ENCODE measurements at places on chromosomes 3 and 15.

DNA sequence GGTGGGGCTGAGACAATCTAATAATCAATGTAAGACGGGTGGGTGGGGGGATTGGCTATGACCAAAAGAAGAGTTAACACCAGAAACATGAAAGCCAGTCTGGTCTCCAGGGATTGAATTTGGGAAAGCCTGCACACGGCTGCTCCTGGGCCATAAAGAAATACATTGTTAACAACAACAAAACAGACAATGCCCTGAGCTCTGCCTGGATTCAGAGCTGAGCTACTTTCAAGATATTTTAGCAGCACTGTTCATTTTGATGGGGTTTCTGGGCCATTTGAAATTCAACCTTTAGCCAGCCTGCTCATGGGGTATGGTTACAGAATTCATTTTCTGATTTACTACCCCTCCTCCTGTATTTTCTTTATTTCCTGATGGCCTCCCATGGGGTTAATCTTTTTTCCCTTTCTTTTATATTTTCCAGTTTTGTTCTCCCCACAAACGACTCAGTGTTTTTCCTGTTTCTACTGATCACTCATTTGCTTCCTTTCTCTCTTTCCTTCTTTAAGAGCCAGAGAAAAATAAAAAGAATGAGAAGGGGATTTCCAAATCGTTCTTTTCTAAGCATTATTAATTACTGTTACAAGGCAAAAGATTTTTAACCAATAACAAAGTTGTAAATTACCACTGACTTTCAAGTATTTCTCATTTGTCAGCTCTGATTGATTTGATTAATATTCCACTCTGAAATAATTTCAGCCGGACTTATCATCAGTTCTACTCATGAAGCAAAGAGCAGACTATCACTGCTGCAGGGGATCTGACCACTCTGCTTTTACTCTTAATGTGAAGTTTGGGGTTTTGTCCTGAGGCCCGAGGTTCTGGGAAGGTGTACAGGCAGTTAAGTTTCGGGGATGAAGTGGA lies 19.6 kb downstream of the NR2F2 start:
- peak; percentile 18 for DNase-seq

DNA sequence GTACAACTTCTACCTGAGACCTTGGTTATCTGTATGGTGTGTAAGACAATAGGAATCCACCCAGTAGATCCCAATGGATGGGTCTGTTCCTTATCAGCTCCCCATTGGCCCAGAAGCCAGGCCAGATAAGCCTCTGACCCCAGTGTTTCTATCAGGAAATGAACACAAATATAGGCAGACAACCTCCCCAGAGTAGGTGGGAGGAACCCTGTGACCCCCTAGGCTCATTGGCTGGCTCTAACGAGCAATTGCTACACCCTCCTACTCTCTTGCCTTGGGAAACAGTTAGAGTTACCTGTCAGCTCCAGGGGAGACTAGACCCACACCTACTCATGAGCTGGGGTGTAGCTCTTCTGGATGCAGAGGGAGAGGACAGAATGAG lies 299.9 kb downstream of the UACA start:
- no peak for DNase-seq

GRCh38 chr15:91465696-91466095 lies 365.6 kb downstream of the SV2B start:
- DNase-seq = peak; percentile 24

DNA sequence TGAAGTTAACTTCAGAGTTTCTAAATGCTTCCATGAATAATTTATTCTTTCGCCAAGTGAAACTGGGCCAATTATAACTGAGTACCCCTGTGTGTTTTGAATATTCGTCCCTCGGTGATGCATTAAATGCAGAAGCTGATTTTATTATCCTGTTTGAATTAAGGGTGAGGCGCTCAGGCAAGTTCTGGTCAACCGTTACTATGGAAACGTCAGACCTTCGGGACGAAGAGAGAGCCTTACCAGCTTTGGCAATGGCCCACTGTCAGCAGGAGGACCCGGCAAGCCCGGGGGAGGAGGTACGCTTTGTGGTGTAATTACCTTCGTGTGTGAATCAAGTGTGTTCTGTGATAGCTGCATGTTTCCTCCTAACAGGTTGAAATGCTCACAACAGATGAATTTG lies 239.8 kb downstream of the ITPR1 start:
- no peak for DNase-seq

- peak; percentile 29 for DNase-seq
These were observed 1.1 kb downstream of the TKT start for GRCh38 chr3:53254509-53255422.

- no peak for DNase-seq
These were observed 17.6 kb downstream of the C15orf62 start for GRCh38 chr15:40787344-40787841.

- no peak for DNase-seq
These were observed 47.0 kb upstream of the HERC1 start for GRCh38 chr15:63880744-63881143.

GRCh38 chr3:119677641-119677934 lies 382 bp upstream of the COX17 start:
- no peak for DNase-seq

GRCh38 chr3:30227571-30228301 lies 378.7 kb upstream of the TGFBR2 start:
- DNase-seq = no peak

- DNase-seq = no peak
These were observed 71.4 kb upstream of the P3H2 start for GRCh38 chr3:190192087-190192486.

DNA sequence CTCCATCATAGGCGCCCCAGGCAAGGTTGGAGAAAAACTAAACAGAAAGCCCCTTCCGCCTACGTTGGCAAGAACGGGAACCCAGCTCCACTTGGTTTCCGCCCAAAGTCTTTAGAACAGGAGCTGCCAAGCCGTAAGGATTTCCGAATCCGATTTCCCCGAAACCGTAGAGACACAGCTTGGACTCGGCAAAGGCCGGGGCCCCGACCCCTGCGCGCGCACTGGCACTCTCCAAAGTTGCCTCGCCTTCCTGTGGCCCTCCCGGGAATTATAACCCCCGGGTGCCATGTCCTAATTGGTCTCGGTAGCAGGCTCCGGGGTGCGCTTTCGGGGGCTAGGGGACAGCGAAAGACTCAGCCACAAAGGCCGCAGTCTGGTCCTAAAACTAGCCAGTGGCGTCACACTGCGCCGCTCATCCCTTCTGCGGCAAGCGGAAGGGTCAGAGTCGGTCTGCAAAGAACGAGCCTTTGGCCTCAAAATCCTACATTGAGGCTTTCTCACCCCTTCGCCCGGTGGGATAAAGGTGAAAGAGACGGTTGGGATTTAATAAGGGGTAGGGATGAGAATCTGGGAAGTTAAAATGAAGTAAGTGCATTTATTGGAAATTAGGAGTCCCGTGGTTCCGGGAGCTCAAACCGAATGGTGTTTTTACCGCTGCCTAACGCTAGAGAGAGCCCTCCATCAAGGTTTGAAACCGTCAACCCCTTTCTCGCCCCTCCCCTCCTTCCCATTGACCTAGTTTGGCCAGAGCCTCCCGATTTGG lies 6.8 kb downstream of the BCL6 start:
- peak; percentile 90 for DNase-seq

DNA sequence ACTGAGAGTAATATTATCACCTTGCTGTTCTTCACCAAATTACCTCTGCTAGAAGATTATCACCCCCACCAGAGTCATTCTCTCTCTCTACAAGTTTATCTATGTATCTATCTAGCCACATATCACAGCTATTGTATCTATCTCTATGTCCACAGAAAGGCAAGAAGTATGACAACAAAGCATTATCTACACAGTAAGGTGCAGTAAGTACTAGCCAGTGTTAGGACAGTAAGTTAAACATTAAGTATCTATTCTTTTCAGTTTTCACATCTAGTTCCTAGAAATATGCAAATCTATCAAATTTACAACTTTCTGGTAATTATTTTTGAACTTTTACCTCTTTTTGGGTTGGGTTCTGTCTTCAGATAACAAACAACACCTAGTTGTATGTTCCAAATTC lies 26.5 kb upstream of the XXYLT1 start:
- DNase-seq = no peak

GRCh38 chr15:86066174-86066834 lies 13.4 kb upstream of the AGBL1 start:
- DNase-seq = no peak

DNA sequence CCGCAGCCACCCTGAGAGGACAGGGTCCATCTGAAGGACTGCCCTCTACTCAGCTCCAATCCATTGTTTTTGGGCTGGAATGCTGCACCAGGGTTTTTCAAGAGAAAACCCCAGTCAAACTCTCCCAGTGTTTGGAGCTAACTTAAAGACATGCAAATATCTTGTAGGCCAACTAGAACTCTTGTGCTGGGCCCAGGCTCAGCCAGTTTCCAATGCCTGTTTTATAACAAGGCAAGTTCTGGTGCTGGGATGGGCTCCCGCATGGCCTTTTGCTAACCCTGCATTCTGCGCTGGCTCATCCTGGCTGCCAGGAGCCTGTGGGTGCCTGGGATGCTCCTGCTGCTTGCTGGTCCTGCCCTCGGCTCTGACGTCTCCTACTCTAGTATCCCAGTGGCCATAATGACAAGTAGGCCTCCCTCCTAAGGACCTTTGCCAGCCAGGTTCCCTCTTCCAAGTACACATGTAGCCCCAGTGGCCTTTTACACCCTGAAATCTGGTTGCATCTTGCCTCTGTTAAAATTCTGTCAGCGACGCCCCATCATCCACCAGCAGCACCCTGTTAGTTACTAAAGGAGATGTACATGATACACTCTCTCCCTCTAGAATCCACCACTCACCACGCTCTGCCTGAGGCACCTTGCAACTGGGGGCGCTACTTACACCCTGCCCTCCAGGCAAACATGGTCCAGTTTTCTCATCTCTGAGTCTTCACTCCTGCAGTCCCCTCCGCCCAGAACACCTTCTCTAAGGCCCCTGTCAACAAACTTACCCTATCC lies 30.5 kb upstream of the RAB6B start:
- no peak for DNase-seq

GRCh38 chr3:49998326-49998725 lies 58.4 kb downstream of the RBM6 start:
- no peak for DNase-seq

DNA sequence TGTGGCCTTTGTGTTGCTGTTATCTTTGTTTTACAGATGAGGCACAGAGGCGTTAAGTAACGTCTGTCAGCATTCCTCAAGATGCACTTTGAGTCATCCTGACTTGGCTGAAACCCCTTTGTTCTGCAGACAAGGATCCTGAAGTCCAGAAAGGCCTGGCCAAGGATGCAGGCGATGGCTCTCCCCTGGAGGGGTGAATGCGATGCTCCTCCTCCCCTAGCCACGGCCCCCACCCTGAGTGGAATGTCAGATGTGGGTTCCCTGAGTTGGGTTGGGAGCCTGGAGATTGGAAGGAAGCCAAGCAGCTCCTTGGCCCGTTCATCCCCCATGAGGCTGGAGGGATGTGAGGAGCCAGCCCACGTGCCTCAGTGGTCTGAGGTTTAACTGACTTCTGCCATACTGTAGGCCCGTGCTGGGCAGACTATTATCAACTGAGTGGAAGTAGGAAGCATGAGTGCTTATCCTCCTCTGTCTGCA lies 43.3 kb downstream of the POMGNT2 start:
- DNase-seq = no peak

DNA sequence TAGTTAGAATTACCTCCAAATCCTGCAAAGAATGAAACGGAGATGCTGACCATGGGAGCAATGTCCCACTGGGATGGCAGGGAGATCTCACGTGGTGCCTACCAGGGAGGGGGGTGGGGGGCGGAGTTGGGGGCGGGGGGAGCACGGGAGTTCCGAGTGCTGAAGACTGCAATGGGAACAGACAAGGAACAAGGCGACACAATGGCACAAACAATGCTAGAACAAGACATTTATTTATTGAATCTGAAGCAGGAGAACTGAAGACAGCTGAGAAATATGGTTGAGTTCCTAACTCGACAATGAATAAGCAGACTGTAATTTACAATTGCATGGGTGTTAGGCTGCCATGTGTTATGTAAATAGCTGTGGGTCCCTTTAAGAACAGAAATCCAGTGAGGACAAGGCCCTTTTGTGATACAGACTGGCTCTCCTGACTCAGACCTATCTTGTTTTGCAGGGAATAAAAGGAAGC lies 91.2 kb downstream of the AQP9 start:
- DNase-seq = no peak

- DNase-seq = no peak
These were observed 47.4 kb downstream of the TJP1 start for GRCh38 chr15:29774900-29775299.

DNA sequence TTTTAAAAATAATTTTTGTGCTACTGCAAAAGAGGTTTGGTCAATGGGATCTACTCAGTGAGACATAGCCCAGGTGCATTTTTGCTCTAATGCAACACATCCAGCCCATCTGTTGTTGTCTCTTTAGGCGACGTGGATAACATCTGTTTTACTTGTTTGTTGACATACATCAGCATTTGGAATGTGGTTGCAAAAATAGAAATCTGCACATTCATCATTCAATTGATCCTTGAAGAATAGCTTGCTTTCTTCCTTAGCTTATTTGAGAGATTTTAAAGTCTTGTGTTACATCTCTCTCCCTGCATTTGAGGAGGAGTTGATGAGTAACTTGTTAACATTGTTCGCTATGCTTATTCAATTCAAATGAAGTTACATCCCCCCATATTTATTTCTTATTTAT lies 1202.3 kb downstream of the NSUN3 start:
- no peak for DNase-seq

DNA sequence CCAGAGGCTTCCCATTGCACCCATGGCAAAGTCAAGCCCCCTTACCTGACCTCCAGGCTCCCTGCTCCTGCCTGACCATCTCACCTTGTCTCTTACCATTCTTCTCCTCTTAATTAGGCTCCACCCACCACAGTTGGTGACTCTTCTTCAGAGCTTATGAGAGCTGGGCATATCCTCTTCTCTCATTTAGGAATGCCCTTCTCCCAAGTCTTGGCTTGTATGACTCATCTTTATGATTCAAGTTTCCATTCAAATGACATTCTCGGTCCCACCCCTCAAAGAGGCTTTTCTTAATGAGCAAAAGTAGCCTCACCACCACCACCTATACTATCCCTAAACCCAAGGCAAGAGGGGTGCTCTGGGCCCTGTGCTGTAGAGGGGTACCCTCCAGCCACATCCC lies 55.3 kb upstream of the NUDT16 start:
- no peak for DNase-seq

DNA sequence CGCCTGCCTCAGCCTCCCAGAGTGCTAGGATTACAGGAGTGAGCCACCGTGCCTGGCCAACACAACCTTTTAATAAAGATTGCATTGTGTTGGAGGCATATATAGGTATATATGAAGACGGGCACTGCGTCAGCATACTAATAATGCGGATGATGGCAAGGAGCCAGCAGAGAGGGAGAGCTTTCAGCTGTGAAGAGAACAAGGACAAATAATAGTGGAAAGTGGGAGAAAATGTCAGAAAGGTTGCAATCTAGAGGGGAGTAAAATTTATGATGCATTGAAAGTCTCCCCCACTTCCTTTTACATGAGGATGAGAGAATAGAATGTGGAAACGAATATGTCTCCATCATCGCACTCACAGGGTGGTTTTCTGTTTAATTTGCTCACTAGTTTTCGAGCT lies 170.5 kb upstream of the TBL1XR1 start:
- peak; percentile 50 for DNase-seq

Measured in left renal pelvis (tissue), 4 donors.